ENCODE measurements at places on chromosomes 7 and 10.

GRCh38 chr10:101972761-101973160 lies 83.2 kb downstream of the ARMH3 start:
- no peak for DNase-seq

- no peak for DNase-seq
These were observed 214.8 kb upstream of the CTBP2 start for GRCh38 chr10:125375210-125375609.

- DNase-seq = no peak
These were observed 176.0 kb downstream of the CCDC7 start for GRCh38 chr10:32621969-32622368.

- no peak for DNase-seq
These were observed 81.1 kb downstream of the CTTNBP2 start for GRCh38 chr7:117791877-117792780.

DNA sequence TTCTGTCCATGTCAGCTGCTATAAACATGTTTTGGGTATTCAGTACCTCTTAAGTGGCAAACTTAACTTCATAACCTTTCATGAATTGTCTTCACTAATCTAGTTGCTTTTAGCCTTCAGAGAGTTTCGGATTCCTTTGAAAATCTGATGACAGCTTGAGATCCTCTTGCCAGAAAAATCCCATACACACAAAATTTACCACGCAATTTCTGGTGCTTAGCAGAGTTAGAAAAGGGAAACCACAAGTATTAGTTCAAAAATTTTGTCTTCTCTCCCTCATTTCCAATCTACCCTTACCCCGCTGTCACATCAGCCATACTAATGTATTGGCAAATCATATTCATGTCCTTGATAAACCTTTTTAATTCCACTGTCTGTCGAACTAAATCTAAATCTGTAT lies 72.7 kb upstream of the TMEM106B start:
- no peak for DNase-seq

DNA sequence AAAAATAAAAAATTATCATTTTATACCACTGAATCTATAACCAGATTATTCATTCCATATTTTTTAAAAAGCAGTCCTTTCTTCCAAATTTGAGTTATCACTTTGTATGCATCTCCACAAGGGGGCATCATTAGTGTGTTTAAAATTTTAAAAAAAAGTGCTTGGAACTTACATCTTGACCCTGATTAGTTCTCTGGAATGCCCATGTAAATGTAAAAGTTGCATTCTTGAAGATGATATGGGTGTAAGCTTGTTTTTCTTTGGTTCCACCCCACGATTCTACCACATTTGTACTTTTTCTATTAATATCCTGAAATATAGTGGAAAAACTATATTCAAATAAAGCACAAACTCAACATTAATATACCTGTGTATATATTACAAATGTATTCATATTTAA lies 144.9 kb downstream of the ELAPOR2 start:
- DNase-seq = no peak

DNA sequence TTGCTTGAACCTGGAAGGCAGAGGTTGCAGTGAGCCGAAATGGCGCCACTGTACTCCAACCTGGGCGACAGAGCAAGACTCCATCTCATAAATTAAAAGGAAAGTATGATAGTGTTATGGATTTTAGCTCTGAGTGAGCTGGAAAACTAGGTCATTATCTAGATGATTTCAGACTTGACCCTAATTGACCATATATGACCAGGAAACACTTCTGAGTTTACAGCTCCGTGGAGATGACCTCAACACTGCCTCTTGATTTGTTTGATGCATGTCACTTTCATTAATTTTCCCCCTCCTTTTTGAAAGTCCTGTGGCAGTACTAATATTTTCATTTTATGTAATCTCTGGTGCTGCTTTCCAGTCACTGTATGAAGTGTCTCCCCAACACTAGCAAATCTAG lies 7.8 kb upstream of the SEC61A2 start:
- no peak for DNase-seq

- no peak for DNase-seq
These were observed 174.8 kb downstream of the DKK1 start for GRCh38 chr10:52488606-52489485.

GRCh38 chr10:73655257-73655989 lies 406 bp downstream of the SYNPO2L start:
- DNase-seq = no peak

DNA sequence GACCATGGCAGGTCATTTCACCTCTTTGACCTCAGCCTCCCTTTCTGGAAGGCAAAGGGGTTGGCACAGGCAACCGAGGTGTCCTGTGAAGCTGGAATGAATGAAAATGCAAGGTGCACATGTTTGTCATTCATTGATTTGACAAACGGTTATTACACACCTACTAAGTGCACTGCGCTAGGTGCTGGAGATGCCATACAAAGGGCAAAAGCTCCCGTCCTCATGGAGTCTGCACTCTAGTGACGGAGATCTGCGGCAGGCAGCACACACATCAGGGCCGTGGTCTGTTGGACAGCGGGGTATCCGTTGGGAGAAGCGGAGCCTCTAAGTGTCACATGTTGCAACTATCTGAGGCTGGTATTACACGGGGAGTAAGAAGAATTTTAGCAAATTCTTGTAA lies 44.2 kb downstream of the PRF1 start:
- no peak for DNase-seq

- DNase-seq = no peak
These were observed 129.8 kb downstream of the AOAH start for GRCh38 chr7:36594445-36594844.

- no peak for DNase-seq
These were observed 448.1 kb downstream of the PTPRN2 start for GRCh38 chr7:158139499-158139898.

Data from cortex of kidney (tissue), 1 donor.